ENCODE measurements at places on chromosomes 2 and 18.
A peak's percentile ranks its signal among the peaks of the same experiment; 100 is the strongest.

GRCh38 chr2:73700131-73700611 lies 37.0 kb downstream of the TPRKB start:
- no peak for DNase-seq

DNA sequence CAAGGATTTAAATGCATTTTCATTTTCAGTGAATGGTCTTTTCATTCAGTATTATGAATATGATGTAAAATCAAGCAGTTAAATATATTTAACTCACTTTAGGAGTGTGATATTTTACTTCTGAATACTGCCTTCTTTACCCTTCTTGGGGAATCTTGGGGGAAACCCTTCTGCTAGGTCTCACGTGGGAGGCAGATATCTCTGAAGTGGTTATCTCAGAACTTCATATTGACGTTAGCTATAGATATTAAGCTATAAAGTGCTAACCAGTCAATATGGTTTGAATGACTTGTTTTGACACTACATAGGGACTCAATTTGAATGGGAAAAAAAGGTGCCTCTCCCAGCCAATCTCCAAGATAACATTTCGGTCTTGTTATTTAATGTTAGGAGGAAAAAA lies 9.8 kb downstream of the REL start:
- no peak for DNase-seq

GRCh38 chr2:219285373-219285735 lies 6.2 kb downstream of the DNAJB2 start:
- no peak for DNase-seq

GRCh38 chr2:172181840-172182239 lies 79.1 kb upstream of the DLX2 start:
- no peak for DNase-seq

GRCh38 chr2:108270768-108271506 lies 17.8 kb upstream of the SULT1C2 start:
- DNase-seq = no peak

- no peak for DNase-seq
These were observed 1394.8 kb downstream of the DSC3 start for GRCh38 chr18:29647700-29648099.

- peak; percentile 22 for DNase-seq
These were observed 138.1 kb downstream of the PTGR3 start for GRCh38 chr18:75070625-75071483.

DNA sequence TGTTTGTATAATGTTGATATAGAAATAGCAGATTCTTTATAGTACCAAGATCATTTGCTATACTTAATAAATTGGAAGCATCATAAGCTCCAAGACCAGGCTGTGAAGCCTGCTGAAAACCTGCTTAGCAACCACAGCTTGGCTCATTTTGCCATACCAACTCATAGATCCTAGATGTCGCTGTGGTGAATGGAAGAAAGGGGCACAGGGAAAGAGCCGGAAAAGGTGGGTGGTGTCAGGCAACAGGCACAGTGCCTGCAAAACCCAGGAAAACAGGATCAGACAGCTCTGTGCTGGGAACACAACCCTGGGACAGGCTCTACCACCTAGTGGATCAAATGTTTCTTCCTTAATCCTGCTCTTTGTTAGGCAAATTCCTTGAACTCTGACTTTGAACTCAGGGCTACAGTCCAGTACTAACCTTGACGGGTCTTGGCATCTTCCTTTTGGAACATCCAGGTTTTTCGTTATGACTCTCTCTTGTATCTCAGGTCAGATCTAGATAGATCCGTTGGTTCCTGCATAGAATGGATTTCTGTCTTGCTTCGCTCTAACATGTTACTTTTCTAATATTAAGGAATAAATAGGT lies 31.6 kb downstream of the TWSG1 start:
- DNase-seq = peak; percentile 62

GRCh38 chr2:85539361-85540132 lies 579 bp downstream of the MAT2A start:
- DNase-seq = peak; percentile 73

DNA sequence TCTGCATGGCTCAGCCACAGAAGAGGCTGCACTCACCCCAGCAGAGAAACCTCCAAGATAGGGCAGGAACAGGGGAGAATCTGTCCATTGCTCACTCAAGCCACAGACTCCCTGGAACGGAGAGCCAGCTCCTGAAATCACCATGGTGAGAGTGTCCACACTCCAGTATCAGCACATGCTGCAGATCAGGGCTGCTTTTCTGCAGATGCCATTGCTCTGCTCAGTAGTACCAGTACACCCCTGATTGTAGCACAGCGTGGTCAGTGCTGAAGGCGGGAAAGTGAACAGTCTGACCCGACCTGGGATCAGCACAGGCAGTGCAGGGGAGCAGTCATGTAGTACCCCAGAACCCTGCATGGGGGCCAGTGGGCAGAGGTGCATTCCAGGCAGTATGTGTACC lies 73.9 kb downstream of the GYPC start:
- no peak for DNase-seq

GRCh38 chr2:173184031-173185004 lies 108.7 kb downstream of the MAP3K20 start:
- DNase-seq = no peak

DNA sequence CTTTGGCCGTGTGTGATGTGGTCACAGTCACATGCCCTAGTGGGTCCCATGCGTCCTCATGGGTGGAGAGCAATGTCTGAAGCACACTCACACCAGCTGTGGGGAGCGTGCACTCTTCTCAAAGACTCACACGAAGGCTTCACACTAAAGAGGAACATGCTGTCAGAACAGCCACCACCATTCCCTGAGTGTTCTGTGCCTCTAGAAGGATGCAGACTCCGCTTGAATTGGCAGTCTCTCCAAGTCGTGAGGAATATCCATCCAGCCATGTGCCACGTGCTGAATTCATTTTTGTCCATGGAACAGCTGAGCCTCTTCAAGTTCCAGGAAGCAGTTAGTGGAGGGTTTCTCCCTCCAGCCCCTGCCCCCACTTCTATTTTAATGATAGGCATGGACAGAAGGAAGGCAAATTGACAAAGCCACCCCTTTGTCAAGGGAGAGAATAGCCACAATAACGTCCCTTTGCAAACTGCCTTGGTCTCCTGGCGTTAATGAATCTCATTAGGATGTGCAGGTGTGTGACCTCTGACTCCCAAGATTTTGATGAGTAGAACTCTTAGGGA lies 464.3 kb upstream of the ID2 start:
- peak; percentile 17 for DNase-seq

Measured in renal pelvis (tissue), 12 donors.